Prostate gland (tissue), 2 donors: ENCODE measurements at places on chromosomes 5 and 9. TPM values are rescaled to one million over a fixed set of nuclear protein-coding genes. Genes with fewer than 3 reads are reported as not detected.

DNA sequence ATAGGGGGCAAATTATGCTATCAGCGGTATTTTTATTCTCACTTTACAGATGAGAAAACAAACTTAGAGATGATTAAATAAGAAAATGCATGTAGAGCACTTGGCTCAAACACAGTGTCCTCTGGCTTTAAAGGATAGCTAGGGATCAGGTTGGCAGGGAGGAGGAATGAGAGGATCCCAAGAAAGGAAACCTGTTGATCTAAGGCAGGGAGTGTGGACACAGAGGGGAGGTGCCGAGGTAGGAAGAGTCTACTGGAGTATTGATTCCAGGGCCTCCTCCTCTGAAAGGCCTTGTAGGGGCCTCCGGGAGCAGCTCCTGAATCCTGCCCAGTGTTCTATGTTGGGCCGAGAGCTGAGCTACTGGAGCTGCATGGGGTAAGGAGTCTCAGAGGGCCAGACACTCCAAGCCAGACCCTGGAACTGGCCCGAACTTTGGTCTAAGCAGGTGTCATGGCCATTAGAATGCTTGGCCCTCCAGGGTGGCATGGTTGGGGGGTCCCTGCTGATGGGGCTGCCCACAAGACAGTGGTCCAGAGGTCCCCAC is 30.4 kb upstream of the TCF7 start:
- DNase-seq, result no peak
- no peaks in the 10 kb centered on the region for H3K36me3 ChIP-seq
- H3K4me3 ChIP-seq, result no peak overlapping the region

Gene PCDHGA11
- total RNA-seq, result 2.9 TPM

GRCh38 chr9:111896942-111897600 is 457 bp downstream of the UGCG start:
- no peaks in the 10 kb centered on the region for H3K36me3 ChIP-seq
- H3K27ac ChIP-seq, result peak overlapping the region; percentile 95
- H3K4me1 ChIP-seq, result no peaks in the 10 kb centered on the region
- H3K4me3 ChIP-seq, result peak overlapping the region; percentile 96

Gene SLC36A2
- not detected for total RNA-seq

DNA sequence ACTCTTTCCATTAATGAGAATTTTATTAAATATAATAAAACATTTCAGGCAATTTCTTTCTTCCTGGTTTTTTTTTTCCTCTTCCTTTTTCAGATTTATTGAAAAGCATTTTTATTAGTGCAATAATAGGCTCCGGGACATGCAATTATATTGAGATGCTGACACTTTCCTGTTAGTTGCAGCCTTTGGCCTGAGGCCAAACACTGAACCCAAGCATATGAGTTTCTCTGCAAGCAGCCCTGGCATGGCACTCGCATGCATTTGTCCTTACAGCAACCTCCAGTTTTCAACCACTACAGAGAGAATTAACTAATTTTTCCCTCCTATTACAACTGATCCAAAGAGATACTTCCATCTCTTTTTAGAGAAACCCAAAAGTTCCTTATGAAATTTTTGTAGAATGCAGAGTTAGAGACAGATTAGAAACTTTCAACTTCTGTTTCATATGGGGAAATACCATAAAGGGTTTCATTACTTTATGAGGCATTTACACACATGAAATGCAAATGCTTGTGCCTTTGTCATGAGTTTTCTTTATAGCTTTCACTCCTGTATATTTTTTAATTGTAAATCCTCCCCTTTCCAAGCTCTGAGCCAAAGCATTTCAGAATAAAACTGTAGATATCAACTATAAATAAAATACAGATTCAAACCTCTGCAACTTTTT is 183.0 kb downstream of the CETN3 start:
- H3K27me3 ChIP-seq, result no peaks in the 10 kb centered on the region
- no peaks in the 10 kb centered on the region for H3K4me1 ChIP-seq
- DNase-seq, result no peak
- no peak overlapping the region for H3K27ac ChIP-seq

Gene KIAA1958
- total RNA-seq, result 42.8 TPM

- no peak for DNase-seq
- H3K4me3 ChIP-seq, result no peak overlapping the region
- no peaks in the 10 kb centered on the region for H3K36me3 ChIP-seq
- H3K27ac ChIP-seq, result no peak overlapping the region
- no peaks in the 10 kb centered on the region for H3K27me3 ChIP-seq
Observed at GRCh38 chr5:162202285-162202880, 134.8 kb downstream of the GABRG2 start.

- no peak overlapping the region for H3K27ac ChIP-seq
- no peak overlapping the region for H3K4me3 ChIP-seq
- no peaks in the 10 kb centered on the region for H3K27me3 ChIP-seq
- DNase-seq, result no peak
- H3K36me3 ChIP-seq, result no peaks in the 10 kb centered on the region
Observed at GRCh38 chr5:109335114-109335513, 74.7 kb downstream of the PJA2 start.

DNA sequence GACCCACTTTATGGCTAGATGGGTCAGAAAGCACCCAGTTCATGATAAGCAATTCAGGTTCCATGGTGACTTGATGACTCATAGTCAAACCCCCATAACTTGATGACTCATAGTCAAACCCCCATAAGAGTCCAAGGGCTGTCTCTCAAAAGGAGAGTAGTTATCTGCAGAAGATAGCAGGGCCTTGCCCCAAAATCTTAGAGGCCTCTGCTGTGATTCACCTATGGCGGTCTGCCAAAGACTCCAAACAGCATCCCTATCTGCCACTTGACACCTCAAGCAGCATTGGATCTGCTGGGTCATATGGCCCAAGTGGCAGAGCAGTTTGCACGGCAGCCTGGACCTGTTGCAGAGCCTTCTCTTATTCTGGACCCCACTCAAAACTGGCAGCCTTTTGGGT is 395.2 kb upstream of the KIF2A start:
- H3K36me3 ChIP-seq, result no peaks in the 10 kb centered on the region
- H3K27me3 ChIP-seq, result no peaks in the 10 kb centered on the region
- H3K27ac ChIP-seq, result no peak overlapping the region
- no peaks in the 10 kb centered on the region for H3K4me1 ChIP-seq
- no peak overlapping the region for H3K4me3 ChIP-seq
- no peak for DNase-seq

DNA sequence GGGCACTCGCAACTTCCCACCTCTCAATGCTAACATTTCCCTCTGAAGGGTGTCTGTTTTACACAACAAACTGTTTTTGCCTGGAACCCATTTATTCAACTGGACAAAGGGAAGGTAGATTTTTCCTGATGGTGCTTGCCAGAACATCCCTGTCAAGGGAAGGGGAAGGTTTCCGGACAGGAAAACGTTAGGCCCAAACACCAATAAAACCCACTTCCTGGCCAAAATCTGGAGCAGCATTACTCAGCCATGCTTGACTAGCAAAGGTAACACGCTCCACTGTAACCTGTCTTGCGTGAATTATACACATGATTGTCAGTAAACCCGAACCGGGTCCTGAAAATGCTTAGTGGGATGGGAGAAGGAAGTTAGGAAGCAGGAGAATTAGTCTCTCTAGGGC is 90.2 kb downstream of the SAXO1 start:
- no peaks in the 10 kb centered on the region for H3K27me3 ChIP-seq
- DNase-seq, result no peak
- H3K27ac ChIP-seq, result no peak overlapping the region
- H3K36me3 ChIP-seq, result no peaks in the 10 kb centered on the region
- H3K4me3 ChIP-seq, result no peak overlapping the region
- no peaks in the 10 kb centered on the region for H3K4me1 ChIP-seq

GRCh38 chr5:95069948-95070347 is 214.9 kb downstream of the MCTP1 start:
- no peak overlapping the region for H3K4me3 ChIP-seq
- no peak overlapping the region for H3K27ac ChIP-seq
- H3K4me1 ChIP-seq, result no peaks in the 10 kb centered on the region
- no peaks in the 10 kb centered on the region for H3K27me3 ChIP-seq
- no peaks in the 10 kb centered on the region for H3K36me3 ChIP-seq
- no peak for DNase-seq

Gene PCDHGB3
- 7.7 TPM for total RNA-seq

GRCh38 chr5:68266457-68266856 is 50.9 kb downstream of the PIK3R1 start:
- H3K27me3 ChIP-seq, result no peaks in the 10 kb centered on the region
- H3K4me1 ChIP-seq, result peaks cover 17% of the 10 kb centered on the region
- no peaks in the 10 kb centered on the region for H3K36me3 ChIP-seq
- no peak for DNase-seq
- no peak overlapping the region for H3K4me3 ChIP-seq
- H3K27ac ChIP-seq, result peak overlapping the region; percentile 30

- H3K36me3 ChIP-seq, result no peaks in the 10 kb centered on the region
- H3K27ac ChIP-seq, result peak within 1 kb of the TSS; percentile 76
- H3K27me3 ChIP-seq, result no peaks in the 10 kb centered on the region
- peak; percentile 72 for DNase-seq
Observed at GRCh38 chr5:151223447-151224264, at the start of gene CCDC69. TSS of gene CCDC69 (minus strand) at chr5:151224092. CDS start at chr5:151223970, 122 bp downstream.

GRCh38 chr5:169881702-169882303 is 98.5 kb downstream of the INSYN2B start:
- peaks cover 5% of the 10 kb centered on the region for H3K27me3 ChIP-seq
- H3K27ac ChIP-seq, result no peak overlapping the region
- DNase-seq, result no peak
- no peak overlapping the region for H3K4me3 ChIP-seq
- no peaks in the 10 kb centered on the region for H3K4me1 ChIP-seq

Gene GFPT2
- 14.0 TPM for total RNA-seq

DNA sequence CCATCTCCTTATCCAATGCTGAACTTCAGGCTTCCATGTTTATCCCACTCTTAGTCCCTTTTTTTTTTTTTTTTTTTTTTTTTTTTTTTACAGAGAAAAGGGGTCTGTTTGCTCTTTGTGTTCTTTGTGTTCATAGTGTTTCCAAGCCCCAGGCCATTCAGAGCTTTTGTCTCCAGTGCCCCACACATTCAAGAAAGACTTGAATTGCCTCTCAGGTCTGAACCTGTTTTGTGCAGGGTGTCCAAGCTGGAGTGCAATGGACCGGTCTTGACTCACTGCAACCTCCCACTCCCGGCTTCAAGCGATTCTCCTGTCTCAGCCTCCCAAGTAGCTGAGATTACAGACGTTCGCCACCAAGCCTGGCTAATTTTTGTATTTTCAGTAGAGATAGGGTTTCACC is 191.2 kb downstream of the PALM2AKAP2 start:
- H3K27me3 ChIP-seq, result no peaks in the 10 kb centered on the region
- H3K27ac ChIP-seq, result no peak overlapping the region
- no peaks in the 10 kb centered on the region for H3K4me1 ChIP-seq
- no peak overlapping the region for H3K4me3 ChIP-seq

GRCh38 chr9:22307013-22307711 is 139.5 kb upstream of the DMRTA1 start:
- no peaks in the 10 kb centered on the region for H3K36me3 ChIP-seq
- no peaks in the 10 kb centered on the region for H3K27me3 ChIP-seq
- DNase-seq, result peak; percentile 37
- no peak overlapping the region for H3K4me3 ChIP-seq
- H3K4me1 ChIP-seq, result no peaks in the 10 kb centered on the region

DNA sequence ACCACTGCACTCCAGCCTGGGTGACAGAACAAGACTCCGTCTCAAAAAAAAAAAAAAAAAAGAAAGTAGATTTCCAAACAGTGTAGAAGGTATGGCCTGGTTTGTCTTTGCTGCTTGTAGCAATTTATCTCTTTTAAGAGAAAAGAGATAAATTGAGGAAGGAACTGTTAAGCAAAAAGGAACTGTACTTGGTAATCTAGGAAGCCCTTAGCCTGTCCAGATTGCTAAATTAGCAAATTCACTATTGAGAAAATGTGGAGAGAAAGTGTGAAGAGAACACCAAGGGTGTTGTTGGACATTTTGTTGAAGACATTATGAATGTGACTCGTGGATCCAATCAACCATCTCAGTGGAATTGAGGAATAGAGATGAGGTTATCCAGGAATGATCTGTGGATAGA is 13.0 kb upstream of the SUSD3 start:
- no peaks in the 10 kb centered on the region for H3K36me3 ChIP-seq
- DNase-seq, result no peak
- no peak overlapping the region for H3K4me3 ChIP-seq
- no peaks in the 10 kb centered on the region for H3K4me1 ChIP-seq

Gene ERMP1
- 21.7 TPM for total RNA-seq

Gene SOX30
- total RNA-seq, result not detected

DNA sequence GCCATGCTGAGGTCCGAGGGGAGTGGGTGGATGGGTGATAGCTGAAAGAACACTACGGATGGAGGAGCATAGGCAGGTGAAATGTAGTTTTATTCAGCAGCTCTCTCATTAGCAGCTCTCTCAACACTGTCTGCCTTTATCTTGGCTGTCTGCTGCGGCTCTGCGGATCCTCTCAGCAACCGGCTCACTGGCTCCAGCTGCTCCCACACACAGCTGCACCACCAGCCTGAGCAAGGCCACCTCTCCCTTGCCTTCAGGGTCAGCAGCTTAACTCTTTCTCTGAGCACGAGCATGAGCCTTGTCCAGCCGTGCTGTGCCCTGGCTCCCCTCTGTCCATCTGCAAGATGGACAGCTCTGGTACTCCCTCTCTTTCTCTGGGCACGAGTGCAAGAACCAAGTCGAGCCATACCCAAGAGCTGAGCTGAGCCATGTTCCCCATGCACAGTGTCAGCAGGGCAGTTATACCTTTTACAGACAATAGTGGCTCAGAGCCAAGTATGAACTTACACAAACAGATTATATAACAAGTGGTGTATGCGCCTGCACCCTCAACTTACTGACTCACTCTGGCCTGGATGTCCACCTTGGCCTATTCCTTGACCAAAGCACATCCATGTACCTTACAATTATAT is 108.5 kb downstream of the MACIR start:
- H3K4me1 ChIP-seq, result no peaks in the 10 kb centered on the region
- H3K27ac ChIP-seq, result no peak overlapping the region
- no peaks in the 10 kb centered on the region for H3K27me3 ChIP-seq

Gene OR1Q1
- total RNA-seq, result not detected

GRCh38 chr5:29037716-29038115 is 1999.3 kb upstream of the CDH9 start:
- H3K27ac ChIP-seq, result no peak overlapping the region
- H3K4me1 ChIP-seq, result no peaks in the 10 kb centered on the region
- no peak for DNase-seq
- no peaks in the 10 kb centered on the region for H3K27me3 ChIP-seq

DNA sequence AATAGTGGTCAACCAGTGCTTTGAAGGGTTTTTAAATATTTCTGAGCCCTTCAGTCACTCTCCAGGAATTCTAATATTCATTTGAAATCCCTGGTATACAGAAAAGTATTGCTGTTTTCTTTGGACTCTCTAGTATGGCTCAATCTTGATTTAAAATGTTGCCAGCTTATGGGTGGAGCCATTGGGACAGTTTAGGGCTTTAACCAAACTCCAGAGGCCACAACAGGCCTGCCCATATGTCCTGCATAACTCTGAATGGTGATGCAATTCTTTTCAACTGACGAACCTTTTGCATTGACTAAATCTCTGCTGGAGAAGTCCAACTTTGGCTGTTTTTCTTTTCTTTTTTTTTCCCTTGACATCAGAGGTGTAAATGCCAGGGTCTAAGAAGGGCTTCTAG is 10.3 kb upstream of the ANKHD1 start:
- H3K27ac ChIP-seq, result no peak overlapping the region
- H3K36me3 ChIP-seq, result no peaks in the 10 kb centered on the region
- DNase-seq, result no peak
- H3K27me3 ChIP-seq, result no peaks in the 10 kb centered on the region
- no peaks in the 10 kb centered on the region for H3K4me1 ChIP-seq

- H3K27ac ChIP-seq, result no peak overlapping the region
- no peaks in the 10 kb centered on the region for H3K36me3 ChIP-seq
- no peak overlapping the region for H3K4me3 ChIP-seq
- H3K27me3 ChIP-seq, result no peaks in the 10 kb centered on the region
- no peaks in the 10 kb centered on the region for H3K4me1 ChIP-seq
- no peak for DNase-seq
Observed at GRCh38 chr5:10573487-10574145, 9.7 kb downstream of the ANKRD33B start.

Gene IGFBPL1
- 0.32 TPM for total RNA-seq

Gene ADAMTS12
- 0.09 TPM for total RNA-seq
